NCI-H1105 (cell line): ENCODE measurements at places on chromosomes 3 and 15.

- DNase-seq = no peak
These were observed 618.8 kb upstream of the CCDC54 start for GRCh38 chr3:106758459-106758858.

- DNase-seq = no peak
These were observed 31.9 kb upstream of the SMAD6 start for GRCh38 chr15:66670175-66670574.

DNA sequence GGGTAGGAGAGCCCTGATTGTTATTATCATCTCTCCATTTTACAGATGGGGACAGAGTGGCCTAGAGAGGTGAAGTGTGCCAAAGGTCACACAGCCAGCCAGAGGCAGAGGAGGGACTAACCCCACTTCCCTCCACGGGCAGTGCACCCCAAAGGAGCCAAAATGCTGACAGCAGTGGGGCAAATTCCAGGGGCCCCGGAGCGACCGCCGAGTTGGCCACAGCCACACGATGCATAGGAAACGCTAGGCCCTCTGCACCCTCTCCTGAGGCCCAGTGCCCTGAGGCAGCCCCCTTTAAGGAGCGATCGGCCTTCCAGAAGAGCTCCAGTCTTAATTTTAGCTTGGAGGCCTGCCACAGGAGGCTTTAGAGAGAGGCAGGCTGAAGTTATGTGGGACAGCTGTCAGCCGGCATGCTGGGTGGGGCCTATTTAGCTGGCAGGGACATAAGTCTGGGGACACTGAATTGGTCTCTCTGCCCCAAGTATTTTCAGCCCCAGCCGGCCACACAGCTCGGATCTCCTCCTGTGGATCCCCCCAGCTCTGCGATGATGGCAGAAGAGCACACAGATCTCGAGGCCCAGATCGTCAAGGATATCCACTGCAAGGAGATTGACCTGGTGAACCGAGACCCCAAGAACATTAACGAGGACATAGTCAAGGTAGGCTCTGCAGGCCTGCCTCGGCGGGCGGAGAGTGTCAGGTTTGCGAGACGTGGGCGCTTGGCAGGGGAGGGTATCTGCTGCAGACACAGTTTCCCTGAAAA, at the start of gene CAV3:
CAV3 (plus strand) TSS at position 471 of the 763 bp plus-strand sequence; CDS start at position 546, 75 bp downstream.
- no peak for DNase-seq

DNA sequence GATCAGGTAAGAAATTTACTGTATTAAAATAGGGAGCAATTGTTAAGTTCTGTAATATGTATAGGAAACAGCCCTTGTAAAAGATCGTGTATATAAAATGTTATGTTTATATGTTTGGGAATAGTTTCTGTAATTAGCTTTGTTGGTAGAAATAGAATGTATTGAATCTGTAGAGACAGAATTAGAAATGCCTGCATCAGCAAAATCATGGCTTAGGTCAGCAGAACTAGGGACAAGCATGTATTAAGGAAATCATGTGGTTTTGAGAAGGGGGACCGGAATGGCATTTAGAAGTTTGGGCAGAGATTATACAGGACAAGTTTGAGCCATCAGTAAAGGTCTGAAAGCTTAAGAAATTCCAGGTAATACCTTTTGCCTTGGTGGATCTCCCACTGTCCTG, 177.9 kb downstream of the ERC2 start:
- DNase-seq = no peak

- peak; percentile 10 for DNase-seq
These were observed 34.3 kb downstream of the ASTE1 start for GRCh38 chr3:130992344-130992743.

DNA sequence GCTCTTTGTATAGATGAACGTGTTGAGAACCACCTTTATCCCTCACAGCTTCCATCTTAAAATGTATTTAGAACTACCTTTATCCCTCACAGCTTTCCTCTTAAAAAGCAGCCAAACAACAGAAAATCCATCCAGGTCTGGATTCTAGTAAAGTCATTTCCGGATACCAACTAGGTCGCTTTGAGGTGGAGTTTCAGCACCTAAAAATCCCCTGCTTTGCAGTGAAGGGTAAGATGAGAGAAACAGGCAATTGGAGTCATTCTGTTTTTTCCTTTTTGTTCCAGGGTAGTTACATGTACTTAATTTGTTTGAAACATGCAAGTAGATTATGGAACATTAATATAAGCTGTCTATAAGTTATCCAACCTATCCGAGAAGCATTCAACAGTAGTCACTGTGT, 192.0 kb downstream of the UBE2E2 start:
- no peak for DNase-seq

DNA sequence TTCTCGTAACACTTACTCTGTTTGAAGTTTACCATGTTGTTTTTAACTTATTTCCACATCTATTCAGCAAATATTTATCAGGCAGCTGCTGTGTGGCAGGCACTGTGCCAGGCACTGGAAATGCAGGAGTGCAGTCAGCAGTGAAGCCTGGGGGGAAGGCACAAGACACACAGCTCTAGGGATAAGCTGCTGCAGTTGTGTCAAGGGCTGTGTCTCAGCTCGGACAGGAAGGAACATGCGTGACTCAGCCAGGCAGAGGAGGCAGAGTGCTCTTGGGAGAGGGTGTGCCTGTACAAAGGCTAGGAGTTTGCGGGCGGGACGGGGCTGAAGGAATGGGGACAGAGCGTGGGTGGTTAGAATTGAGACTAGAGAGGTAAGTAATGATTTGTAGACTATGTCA, 24.7 kb downstream of the LYSMD4 start:
- no peak for DNase-seq

DNA sequence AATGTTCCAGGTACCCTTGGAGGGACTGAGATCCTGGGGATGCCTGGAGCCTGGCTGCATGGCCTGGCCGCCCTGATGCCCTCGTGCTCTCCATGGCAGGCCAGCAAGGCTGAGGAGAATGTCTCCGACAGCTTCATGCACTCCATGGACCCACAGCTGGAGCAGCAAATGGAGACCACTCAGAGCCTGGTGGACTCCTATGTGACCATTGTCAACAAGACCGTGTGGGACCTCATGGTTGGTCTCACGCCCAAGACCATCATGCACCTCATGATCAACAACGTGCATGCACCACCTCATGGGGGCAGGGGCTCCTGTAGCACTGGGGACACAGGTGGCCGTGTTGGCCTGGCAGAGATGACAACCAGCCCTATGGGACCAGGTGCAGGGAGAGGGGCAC, 19.7 kb downstream of the GOLGA6A start:
- DNase-seq = no peak

DNA sequence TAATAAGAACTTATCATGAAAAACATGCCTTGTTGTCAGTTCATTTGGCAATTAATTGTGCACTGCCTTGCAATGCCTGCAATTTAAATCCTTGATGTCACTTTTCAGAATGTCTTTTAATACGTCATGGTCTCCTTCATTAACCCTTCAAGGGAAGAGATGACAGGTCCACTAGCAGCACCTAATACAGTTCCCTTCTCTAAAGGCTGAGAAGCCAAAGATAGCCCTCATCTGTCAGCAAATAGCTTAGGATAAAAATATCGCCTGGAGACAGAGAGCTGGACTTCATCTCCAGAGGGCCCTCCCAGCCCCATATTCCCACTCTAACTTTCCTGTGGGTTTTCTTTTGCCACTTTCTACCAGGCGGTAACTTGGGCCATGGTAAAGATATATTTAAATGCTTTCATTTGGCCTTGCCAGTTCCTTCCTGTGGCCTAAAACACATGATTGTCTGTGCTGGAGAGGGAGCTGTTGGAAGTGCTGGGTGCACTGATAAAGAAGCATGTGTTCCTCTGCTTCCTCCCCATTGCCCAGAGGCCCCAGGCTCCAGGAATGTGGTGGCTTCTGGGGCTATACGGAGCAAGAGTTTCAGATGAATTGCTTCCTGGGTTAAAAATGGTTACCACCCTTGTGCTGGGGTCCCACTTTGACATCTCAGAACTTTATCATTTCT, 76.3 kb upstream of the UMPS start:
- DNase-seq = no peak

GRCh38 chr3:142053244-142053643, 96.1 kb downstream of the TFDP2 start:
- no peak for DNase-seq

DNA sequence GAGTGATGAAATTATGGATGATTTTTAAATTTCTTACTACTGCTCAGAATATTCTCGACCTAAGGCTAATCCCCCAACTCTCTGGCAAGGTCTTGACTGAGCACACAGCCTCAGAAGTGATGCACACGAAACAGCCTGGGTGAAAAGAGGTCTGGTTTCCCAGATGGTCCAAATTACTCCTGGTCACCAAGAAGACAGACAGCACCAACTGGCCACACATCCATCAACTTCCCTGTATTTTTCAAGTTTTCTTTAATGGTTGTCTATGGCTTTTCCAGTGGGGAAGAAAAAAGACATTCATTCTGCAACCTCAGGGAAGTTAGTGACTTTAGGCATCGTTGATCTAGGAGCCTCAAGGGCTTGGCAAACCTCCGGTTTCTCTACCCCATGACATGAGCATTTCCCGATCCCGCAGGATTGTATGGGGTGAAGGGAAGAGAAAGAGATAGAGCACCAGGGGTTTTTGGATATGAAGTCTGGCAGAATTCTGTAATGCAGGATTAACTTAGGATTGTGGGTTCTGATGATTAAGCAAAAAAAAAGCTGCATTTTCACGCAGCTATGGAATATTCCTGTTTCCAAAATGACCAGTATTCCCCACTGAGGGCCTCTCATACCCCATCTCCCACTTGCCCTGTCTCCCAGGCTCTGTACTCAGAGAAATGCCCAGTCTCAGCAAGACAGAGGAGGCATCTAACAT, 62.2 kb downstream of the UMPS start:
- no peak for DNase-seq

GRCh38 chr15:44427756-44428724, 611 bp downstream of the CTDSPL2 start:
- DNase-seq = peak; percentile 41

- no peak for DNase-seq
These were observed 207.1 kb downstream of the GBE1 start for GRCh38 chr3:81554388-81554787.

GRCh38 chr3:122012821-122013220, 9.2 kb downstream of the ILDR1 start:
- DNase-seq = no peak

GRCh38 chr15:90033448-90033847, 32.3 kb downstream of the ZNF710 start:
- DNase-seq = no peak

GRCh38 chr3:120615847-120616609, 19.9 kb downstream of the NDUFB4 start:
- DNase-seq = no peak

DNA sequence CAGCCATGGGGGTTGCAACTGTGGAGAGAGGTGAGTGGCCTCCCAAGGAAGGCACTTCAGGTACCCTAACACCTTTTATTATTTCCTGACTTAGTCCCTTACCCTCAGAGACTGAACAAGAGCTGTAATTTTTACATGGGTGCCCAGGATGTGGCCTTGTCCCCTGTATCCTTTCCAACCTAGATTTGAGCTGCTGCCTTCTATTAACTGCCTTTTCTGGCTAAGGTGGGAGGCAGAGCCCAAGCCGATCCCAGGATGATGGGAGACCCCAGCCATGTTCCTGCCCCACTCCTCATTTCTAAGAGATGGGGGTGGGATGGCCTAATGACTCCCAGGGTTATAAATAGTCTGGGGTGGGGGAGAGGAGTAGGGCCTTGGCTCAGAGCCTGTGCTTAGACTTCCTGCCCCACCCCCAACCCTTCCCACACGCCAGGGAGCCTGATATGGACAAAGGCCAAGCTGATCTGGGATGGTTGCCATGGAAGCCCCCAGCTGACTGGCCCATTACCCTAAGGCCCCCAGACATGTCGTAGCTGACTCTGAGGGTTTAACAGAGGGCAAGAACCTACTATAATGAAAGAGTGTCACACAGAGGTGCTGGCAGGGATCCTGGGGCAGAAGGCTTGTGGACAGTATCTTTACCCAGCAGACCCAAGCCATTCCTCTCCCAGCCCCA, 1.9 kb downstream of the KLHDC8B start:
- peak; percentile 73 for DNase-seq

DNA sequence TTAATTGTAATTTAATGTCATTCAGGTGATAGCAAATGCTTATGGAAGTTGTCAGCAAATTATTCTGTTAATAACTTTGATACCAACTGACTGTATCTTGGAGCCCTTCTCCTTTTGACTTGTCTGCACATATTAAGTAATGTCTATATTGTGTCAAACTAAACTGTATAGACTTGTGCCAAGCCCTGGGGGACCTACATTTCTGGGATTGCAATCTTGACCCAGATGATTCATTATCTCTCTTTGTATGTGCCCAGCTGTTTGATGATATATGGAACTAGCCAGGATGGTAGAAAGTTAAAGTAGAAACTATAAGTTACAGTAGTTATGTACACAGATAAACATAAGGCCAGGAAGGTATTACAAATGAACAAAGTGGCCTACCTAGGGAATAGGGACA, 402.8 kb upstream of the RARB start:
- DNase-seq = no peak

GRCh38 chr15:81301385-81301784, 22.6 kb downstream of the STARD5 start:
- DNase-seq = no peak

DNA sequence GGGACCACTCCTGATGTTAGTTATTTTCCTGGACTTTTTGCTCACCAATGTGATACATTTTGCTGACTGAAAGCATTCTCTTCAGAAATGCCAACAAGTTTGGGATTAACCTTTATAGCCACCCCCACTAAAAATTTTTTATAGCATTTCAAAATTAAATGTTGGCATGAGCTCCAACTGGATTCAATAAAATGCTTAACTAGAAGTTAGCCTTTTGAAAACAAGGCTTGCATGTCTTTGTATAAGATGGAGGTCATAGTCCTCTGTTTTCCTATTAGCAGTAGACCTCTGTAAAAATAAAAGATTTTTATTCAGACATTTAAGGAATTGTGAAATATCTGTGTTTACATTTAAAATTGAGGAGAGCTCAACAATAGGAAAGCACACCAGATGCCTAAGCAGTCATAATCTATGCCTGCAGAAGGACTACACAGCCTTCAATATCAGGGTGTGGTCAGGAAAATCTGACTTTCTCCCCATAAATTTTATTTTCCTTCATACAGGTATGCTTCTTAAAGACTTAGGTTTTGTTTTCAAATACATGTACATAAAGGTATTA, 87.2 kb downstream of the DNAJC13 start:
- no peak for DNase-seq

DNA sequence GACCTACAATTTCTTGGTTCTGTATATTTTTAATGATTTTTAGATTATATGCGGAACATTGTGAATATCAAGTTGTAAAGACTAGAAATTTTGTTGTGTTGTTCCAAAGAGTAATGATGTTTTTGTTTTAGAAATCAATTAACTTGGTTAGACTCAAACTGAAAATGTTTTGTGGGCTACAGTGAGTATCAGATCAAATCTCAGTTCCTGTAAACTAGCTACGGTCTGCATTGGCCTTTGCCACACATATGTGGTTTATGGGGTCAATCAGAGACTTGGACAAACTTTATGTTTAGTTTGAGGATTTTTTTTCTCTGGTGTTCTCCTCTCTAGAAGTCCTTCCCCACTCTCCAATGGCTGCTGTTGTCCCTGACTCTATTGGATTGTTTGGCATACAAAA, 308.0 kb upstream of the THRB start:
- DNase-seq = no peak
